ENCODE measurements at places on chromosomes 12 and 14.

GRCh38 chr12:15180325-15180724 lies 40.9 kb downstream of the RERG start:
- no peak for DNase-seq

DNA sequence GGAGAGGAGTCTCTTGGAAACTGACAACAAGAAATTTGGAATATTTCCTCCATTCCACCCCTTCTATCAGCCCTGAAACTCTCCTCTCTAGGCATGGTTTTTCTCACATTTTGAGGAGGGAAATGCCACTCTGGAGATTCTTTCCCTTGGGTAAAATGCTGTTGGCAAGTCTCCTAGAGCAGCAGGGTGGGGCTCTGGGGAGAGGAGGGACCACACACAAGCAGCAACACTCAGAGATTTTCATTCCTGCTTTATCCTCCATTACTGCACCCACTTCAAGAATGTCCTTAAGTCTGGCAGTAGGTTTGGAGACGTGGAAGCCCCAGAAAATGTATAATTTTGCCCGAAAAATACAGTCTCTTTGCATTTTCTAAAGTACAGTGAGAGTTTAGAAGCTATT lies 130.8 kb upstream of the FLRT2 start:
- no peak for DNase-seq

GRCh38 chr12:89469361-89469760 lies 55.2 kb downstream of the GALNT4 start:
- DNase-seq, result peak; percentile 10

GRCh38 chr14:50864237-50864636 lies 7.6 kb upstream of the ABHD12B start:
- no peak for DNase-seq

DNA sequence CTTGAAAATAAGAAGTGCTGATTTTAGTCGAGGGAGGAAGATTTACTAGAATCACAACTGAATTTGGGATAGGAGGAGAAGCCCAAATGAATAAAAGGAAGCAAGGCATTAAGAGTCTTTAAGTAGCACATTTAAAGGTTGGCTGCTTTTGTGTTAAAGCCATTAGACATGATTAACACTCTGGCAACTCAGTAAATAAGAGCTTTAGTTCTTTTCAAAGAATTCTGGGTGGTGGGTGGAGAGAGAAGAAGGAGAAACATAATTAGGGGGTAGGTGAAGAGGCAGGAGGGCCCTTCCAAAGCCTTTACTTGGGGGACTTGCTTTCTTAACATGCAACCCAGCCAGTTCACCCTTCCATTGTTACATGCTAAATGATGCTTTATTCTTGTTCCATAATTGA lies 284.6 kb upstream of the SEL1L start:
- DNase-seq, result no peak

- DNase-seq, result no peak
Observed at GRCh38 chr12:5083955-5084849, 40.5 kb downstream of the KCNA5 start.

DNA sequence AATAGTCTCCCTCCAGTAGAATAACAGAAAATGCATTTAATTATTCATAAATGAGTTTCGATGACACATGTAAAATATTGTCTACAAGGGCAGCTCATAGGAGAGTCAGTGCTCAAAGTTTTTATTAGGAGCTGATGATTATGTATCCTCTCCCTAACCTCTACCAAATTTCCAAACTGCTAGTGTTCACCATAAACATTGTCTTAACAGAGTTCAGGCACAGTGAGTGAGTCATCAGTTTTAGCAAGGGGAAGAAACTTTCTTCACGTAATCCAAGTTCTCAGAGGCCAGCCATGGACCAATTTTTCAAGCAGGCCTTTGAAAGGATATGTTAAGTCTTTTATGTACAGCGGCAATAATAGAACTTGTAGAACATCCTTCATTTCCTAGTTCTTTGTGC lies 649.2 kb upstream of the MIS18BP1 start:
- DNase-seq, result no peak

DNA sequence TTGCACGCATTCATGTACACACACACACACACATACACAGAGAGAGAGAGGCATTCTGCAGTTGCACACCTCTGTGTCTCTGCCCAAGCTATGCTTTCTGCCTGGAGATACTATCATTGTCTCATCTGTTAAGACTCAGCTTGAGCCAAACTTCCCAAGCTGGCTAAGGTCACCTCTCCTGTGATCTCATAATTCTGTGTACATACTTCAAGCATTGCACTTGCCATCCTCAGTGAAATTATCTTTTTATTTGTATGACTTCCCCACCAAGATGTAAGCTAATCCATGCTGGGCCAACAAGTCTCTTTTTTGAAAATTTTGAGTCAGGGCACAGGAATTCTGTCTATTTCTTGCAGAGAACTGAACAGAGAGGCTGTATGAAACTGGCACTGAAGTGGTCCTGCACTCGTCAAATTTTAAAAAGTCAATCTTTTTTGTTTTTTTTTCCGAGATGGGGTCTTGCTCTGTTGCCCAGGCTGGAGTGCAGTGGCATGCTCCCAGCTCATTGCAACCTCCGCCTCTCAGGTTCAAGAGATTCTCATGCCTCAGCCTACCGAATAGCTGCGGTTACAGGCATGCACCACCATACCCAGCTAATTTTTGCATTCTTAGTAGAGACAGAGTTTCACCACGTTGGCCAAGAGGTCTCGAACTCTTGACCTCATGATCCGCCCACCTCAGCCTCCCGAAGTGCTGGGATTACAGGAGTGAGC lies 44.3 kb downstream of the TMTC1 start:
- DNase-seq, result no peak

GRCh38 chr14:71070169-71070568 lies 162.9 kb downstream of the PCNX1 start:
- no peak for DNase-seq

GRCh38 chr12:66903782-66904396 lies 225.0 kb upstream of the GRIP1 start:
- no peak for DNase-seq

- DNase-seq, result no peak
Observed at GRCh38 chr12:124734224-124734788, 129.4 kb downstream of the SCARB1 start.

DNA sequence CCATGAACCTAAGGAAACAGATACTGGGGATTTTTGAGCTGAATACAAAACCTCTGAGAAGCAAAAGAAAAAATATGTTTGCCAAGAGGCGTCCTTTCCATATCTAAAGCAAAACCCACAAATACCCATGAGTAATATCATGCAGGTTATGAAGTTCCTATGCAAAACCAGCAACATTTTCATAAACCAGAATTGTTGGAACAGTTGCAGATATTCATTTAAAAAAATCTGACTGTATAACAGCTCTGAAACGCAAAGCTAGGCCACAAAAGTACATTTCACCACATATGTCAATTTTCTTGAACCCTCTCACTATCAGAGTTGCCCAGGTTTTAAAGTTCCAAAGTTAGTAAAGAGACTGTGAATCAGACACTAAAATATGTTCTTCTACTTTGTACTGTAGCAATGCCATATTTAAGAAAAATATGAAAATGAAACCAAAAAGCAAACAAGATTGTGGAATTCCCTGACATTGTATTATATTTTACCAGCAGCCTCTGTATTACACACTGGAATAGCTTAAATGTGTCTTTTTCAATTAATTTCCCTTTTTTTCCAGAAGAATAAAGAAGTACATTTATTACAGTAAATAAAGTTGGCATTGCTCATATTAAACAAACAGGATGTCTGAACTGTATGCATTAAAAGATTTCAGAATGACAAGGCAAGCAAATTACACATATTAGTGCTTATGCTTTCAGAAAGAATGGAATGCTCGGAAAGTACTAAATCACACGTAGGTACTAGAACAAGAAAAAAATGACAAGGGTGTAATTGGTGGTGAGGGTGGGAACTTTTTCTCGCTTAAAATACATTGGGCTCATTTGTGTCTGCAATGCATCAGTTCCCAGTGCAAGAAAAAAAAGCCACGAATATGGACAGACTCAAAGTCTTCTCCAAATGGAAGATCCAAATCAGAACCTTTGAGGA lies 33.6 kb upstream of the HIF1A start:
- DNase-seq, result no peak

- no peak for DNase-seq
Observed at GRCh38 chr12:79618848-79619404, 71.8 kb downstream of the PAWR start.

GRCh38 chr12:46373301-46374296 lies 1.0 kb upstream of the SLC38A2 start:
- DNase-seq, result peak; percentile 13

DNA sequence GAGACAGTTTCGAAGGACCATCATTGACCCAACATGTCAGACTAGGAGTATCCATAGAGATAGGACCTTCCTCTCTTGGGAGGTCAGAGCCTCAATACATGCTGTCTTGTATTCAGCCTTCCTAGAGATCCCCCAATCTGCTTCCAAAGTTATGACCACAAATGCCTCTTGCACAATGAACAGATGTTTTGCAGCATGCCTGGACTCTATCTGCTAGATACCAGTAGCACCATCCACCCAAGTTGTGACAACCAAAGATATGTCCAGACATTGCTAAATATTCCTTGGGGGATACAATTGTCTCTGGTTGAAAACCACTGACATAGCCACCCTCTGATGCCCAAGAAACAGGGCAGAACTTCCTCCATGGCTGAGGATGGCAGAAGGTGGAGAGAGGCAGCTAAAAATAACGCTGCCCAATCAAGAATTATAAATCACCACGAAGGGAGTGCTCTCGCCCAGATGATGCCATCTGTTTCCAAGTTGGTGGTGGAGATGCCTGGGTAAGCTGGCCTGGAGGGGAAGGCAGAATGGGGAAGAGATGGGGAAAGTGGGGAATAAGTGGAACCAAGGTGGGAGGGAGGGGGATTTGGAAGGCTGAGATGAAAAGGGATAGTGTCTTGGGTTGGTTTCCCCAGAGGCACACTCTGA lies 42.9 kb upstream of the NOS1 start:
- DNase-seq, result no peak

DNA sequence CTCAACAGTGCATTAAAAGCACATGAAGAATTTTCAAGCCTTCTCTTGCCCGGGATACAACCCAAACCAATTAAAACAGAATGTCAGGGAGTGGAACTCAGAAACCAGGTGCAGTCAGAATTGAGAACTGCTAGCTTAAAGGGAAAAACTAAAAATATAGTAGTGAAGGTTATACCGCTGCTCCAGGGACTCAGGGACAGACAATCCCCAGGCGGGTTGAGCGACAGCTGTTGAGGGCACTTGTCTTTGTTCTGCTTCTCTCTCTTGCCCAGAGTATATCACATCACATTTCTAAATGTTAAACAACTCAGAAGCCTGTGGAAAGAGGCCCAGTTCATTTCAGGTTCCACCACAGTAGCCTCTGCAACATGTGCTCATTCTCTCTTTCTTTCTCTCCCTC lies 93.1 kb downstream of the SLC5A8 start:
- DNase-seq, result no peak
